NCI-H2029 treated with DMSO at 0.1 percent for 48 hours (cell line): ENCODE measurements at places on chromosomes 2 and 18.

DNA sequence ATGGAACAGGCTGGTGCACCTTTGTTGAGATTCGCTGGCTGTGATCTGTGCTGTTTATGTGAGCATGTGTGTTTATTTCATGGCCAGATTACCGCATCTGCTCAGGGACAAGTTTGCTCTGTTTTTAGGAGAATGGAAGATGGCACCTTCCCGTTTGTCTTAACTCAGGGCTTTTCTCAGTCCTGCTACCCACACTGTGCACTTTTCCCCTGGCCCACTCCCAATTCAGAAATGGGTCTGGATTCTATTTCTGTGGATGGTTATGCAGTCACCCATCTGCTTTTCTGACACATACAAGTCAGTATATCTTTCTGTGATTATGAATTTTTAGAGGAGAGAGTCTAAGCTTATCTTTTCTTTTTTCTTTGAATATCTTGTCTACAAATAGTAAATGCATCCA is 15.4 kb downstream of the MGAT5 start:
- DNase-seq, result no peak

DNA sequence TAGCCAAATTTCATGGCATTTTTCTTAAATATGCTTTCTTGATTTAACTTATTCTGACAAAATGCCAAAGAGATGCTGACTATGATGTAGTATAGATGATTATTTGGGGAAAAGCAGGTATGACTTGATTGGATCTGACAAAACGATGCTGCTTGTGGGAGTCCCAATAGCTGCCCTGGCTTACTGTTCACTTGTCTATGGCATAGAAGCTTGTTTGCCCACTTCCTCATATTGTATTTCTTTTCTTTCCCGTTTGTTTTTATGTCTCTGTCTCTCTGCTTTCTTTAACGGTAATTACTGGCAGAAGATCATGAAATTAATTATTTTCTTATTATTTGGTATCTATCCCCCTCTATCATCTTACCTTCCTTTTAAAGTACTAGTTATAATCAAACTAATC is 43.0 kb downstream of the EPC2 start:
- DNase-seq, result no peak

DNA sequence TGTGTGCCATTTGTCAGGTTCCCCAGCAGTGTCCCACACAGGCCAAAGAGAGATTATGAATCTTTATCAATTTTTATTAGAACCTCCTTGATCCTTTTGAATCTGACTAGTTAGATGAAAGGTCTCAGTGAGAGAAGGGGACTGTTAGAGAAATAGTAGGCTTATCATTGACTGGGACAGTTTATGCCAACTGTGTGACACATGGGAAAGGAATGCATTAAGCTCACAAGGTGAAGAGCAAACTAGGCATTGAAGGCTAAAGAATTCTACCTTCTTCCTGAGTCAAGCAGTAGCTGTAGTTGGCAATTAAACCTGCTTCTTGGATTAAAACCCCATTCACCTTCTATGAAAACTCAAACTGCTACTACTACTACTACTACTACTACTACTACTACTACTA is 389.6 kb upstream of the CDH19 start:
- DNase-seq, result no peak

- DNase-seq, result no peak
Observed at GRCh38 chr2:2590841-2591541, 259.9 kb upstream of the MYT1L start.

- no peak for DNase-seq
Observed at GRCh38 chr2:161136696-161137324, 23.4 kb upstream of the TANK start.
